ENCODE measurements at places on chromosomes 11 and 22.

- no peak for DNase-seq
Measured at GRCh38 chr11:107257710-107258109, 199.9 kb downstream of the CWF19L2 start.

GRCh38 chr11:10908215-10908951 lies 50.5 kb upstream of the ZBED5 start:
- no peak for DNase-seq

GRCh38 chr11:62105667-62106191 lies 18.1 kb upstream of the INCENP start:
- DNase-seq = no peak

- no peak for DNase-seq
Measured at GRCh38 chr22:38180841-38181452, 683 bp downstream of the PLA2G6 start.

- no peak for DNase-seq
Measured at GRCh38 chr22:49755631-49756001, 72.1 kb downstream of the BRD1 start.

GRCh38 chr11:104798789-104799188 lies 99.5 kb downstream of the CASP12 start:
- no peak for DNase-seq

- DNase-seq = no peak
Measured at GRCh38 chr22:50032109-50032871, 19.7 kb upstream of the IL17REL start.

- DNase-seq = no peak
Measured at GRCh38 chr11:32400196-32400595, 35.1 kb downstream of the WT1 start.

DNA sequence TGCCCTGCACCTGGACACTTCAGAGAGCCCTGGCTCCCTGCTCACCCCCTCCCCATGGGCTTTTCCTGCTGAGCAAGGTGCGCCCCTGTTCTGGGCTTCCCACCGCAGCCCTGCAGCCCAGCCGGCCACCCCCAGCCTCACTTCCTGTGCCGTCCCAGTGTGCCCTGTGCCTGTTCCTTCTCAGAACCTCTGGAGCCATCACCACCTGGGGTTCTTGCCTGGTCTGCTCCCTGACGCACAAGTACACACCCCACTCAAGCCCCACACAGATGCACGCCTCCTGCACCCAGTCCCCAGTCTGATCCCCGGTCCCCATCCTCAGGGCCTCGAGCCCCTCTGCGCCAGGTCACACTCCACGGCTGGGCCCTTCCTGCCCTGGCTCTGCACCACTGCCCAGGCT lies 23.9 kb upstream of the DGCR8 start:
- no peak for DNase-seq

DNA sequence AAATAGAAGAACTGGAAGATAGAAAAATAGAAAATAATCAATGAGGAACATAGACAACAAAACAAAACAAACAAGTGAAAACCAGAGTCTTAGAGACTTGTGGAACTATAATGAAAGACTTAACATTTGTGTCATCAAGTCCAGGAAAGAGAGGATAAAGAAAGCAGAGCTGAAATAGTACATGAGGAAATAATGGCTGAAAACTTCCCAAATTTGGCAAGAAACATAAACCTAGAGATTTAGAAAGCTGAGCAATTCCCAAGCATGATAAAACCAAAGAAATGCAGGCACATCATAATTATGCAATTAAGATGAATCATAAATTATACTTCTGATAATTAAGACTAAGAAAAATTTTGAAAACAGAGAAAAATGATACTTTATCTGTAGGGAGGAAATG lies 614.5 kb downstream of the ETS1 start:
- no peak for DNase-seq

All from stimulated activated CD4-positive, alpha-beta T cell treated with anti-CD3 and anti-CD28 coated beads, Interleukin-12 subunit alpha, Interleukin-12 subunit beta, amount 100 ng/mL, for 48 hours (primary cell).